Progenitor cell of endocrine pancreas (in vitro differentiated cells): ENCODE measurements at places on chromosomes 2 and 18.
A peak's percentile ranks its signal among the peaks of the same experiment; 100 is the strongest.

- peak overlapping the region; percentile 16 for H3K4me3 ChIP-seq
- H3K27ac ChIP-seq: peak overlapping the region; percentile 90
- no peak for DNase-seq
These were observed 133.8 kb downstream of the ARL4C start for GRCh38 chr2:234363011-234363487.

DNA sequence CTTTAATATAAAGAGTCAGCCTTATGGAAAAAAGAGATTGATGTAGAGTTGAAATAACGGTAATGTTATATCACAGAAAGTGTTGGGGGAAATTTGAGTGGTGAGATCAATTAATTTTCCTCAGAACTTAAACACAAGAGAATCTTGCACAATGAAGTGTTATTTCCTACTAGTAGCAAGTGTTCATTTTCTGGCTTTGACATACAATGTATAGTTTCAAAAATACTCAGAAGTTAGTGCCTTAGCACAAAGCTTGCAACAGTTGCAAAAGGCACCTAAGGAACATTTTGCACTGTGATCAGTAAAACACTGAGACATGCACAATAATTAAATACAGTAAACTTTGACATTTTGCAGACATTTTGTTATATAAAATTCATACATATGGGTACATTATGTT, 161.2 kb downstream of the CD226 start:
- DNase-seq: no peak
- no peaks in the 10 kb centered on the region for H3K4me1 ChIP-seq
- no peaks in the 10 kb centered on the region for H3K27me3 ChIP-seq
- H3K4me3 ChIP-seq: no peak overlapping the region

DNA sequence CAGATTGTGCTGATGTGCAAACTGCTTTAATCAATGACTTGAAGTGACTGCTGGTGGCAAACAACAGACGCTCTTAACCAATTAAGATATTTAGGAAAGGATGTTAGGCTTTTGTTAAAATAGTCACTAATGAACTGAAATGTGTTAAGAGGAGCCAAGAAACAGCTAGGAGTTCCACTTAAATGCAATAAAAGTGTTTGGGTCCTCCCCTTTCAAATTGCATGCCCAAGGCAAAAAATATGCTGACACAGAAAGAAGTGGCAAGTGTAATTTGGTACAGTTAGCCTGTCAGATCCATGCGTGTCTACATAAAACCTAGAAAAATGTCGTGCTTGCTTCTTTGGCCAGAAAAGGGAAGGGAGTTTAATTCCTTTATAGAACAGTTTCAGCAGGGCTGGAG, 61.9 kb downstream of the XRCC5 start:
- H3K36me3 ChIP-seq: peaks cover 48% of the 10 kb centered on the region
- no peak overlapping the region for H3K4me3 ChIP-seq
- no peaks in the 10 kb centered on the region for H3K27me3 ChIP-seq
- no peaks in the 10 kb centered on the region for H3K4me1 ChIP-seq
- DNase-seq: no peak
- peak overlapping the region; percentile 33 for H3K27ac ChIP-seq

- no peak for DNase-seq
- H3K27me3 ChIP-seq: no peaks in the 10 kb centered on the region
- peaks cover 1% of the 10 kb centered on the region for H3K36me3 ChIP-seq
- no peaks in the 10 kb centered on the region for H3K4me1 ChIP-seq
- H3K27ac ChIP-seq: no peak overlapping the region
- H3K4me3 ChIP-seq: no peak overlapping the region
These were observed 118.9 kb upstream of the SPOPL start for GRCh38 chr2:138382672-138383071.

DNA sequence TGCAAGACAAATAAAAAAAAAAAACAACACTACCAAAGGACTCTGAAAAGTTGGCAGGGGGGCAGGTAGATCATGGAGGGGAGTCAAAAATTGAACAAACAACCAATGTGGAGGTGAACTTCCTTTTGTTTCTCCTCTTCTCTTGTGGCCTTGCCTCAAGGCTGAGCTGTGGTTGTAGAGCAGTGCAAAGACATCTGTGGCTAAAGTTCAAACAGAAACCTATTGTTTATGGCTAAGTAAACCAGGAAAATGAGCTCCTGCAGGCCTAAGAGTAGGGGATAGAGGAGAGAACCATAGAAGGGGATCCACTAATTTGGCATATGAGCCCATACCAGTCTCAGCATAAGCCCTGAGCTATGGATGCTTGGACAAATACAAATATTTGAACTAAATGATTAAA, 40.2 kb upstream of the EGR4 start:
- no peaks in the 10 kb centered on the region for H3K36me3 ChIP-seq
- no peak overlapping the region for H3K27ac ChIP-seq
- no peaks in the 10 kb centered on the region for H3K4me1 ChIP-seq

GRCh38 chr18:35469725-35470124, 28.0 kb downstream of the INO80C start:
- H3K36me3 ChIP-seq: peaks cover 21% of the 10 kb centered on the region
- no peak overlapping the region for H3K4me3 ChIP-seq
- peaks cover 7% of the 10 kb centered on the region for H3K4me1 ChIP-seq
- no peak for DNase-seq

DNA sequence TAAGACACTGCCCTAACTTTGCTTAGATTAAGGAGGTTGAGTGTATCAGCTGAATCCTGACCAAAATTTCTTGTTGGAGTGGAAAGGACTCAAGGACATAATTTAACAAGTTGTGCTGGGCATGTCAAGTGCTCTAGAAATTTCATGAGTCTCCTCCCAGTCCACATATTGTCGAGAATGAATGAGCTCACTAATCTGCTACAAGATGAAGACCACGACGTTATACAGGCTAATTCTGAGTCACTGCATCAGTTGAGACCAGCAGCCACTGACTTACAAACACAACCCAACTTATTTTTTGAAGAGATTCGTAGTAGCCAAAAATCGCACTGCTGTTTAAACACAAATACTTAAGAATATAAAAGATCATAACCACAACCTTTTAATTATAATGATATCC, 28.7 kb upstream of the SLC8A1 start:
- peaks cover 9% of the 10 kb centered on the region for H3K4me1 ChIP-seq
- no peak for DNase-seq
- no peak overlapping the region for H3K4me3 ChIP-seq
- H3K27me3 ChIP-seq: no peaks in the 10 kb centered on the region
- no peak overlapping the region for H3K27ac ChIP-seq

DNA sequence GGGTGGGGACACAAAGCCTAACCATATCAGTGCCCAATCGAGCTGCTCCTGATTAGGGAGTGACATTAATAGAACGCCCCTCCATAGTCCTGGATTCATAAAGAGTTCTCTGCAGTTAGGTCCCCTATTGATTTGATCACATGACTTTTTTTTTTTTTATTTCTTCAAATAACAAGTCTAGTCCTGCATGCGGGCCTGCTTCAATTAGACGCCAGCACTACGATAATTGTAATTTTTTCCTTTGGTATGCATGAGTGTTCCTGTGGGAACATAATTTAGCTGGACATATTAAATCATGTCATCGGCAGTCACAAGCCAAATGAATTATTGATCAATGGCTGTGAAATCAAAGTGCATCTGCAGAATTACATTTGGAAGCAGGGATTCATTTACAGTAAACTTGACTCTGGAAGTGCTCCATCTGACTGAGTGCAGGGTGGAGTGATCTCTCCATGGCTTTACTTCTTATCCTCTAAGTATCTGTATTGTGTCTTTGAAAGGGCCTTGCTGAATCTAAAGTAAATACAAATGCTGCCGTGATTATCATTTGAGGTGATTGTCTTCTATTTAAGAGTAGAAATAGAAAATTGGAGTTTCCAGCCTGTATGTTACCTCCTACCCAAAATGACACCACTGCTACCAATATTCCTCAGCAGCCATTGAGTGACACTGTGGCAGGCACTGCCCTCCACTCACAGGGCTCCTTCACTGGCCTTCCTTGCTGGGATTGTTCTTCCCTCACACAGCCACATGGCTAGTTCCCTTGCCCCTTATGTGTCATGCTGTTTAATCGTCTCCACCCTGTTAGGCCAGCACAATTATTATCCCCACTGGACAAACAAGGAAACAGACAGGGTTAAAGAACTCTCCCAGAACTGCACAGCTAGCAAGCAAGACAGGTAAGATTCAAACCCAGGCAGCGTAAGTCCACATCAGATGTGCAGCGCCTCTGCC, 337.4 kb upstream of the ID2 start:
- no peak for DNase-seq
- no peak overlapping the region for H3K27ac ChIP-seq
- H3K36me3 ChIP-seq: peaks cover 1% of the 10 kb centered on the region
- no peak overlapping the region for H3K4me3 ChIP-seq

GRCh38 chr18:644395-645004, 13.0 kb upstream of the TYMS start:
- H3K27ac ChIP-seq: no peak overlapping the region
- no peaks in the 10 kb centered on the region for H3K27me3 ChIP-seq
- no peaks in the 10 kb centered on the region for H3K4me1 ChIP-seq
- no peaks in the 10 kb centered on the region for H3K36me3 ChIP-seq

GRCh38 chr18:53864770-53865169, 359.7 kb downstream of the MBD2 start:
- no peak for DNase-seq
- no peak overlapping the region for H3K4me3 ChIP-seq
- H3K27me3 ChIP-seq: no peaks in the 10 kb centered on the region
- H3K27ac ChIP-seq: no peak overlapping the region

DNA sequence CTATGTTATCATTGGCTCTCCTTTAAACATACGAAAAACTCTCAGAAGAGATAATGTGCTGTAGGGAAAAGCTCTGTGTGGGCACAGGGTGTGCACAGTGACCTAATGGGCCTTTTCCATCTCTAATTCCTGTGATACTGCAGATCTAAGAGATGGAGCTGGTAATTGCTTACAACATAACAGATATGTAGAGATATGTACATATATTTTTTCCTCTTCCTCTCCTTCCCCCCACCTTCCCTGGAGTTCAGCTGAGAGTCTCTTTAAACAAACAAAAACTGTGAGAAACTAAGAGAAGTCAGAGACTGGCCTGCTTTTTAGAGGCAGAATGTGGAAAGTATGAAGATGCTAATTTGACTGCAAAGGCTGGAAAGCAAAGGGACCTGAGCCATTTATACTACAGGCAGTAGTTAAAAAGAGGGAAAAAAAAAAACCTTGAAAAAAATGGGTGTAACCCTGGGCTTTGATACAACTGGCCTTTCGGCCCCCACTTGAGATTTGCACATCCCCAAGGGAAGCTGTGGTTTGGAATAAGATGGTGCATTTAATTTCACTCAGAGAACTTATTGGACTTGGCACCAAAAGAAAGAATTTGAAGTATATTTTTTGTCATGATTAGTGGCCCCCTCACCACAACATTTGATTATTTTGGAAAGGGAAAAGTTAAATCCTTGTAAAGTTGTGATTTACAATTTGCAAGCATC, 502.2 kb upstream of the ZEB2 start:
- no peaks in the 10 kb centered on the region for H3K4me1 ChIP-seq
- H3K4me3 ChIP-seq: no peak overlapping the region
- no peaks in the 10 kb centered on the region for H3K36me3 ChIP-seq
- no peak for DNase-seq

GRCh38 chr2:59066787-59067399, 825.8 kb upstream of the FANCL start:
- no peak overlapping the region for H3K27ac ChIP-seq
- H3K4me3 ChIP-seq: no peak overlapping the region
- no peaks in the 10 kb centered on the region for H3K27me3 ChIP-seq
